DMS53 (cell line): ENCODE measurements at places on chromosomes 2 and 18.

- no peak for DNase-seq
Observed at GRCh38 chr2:118814368-118814767, 33.1 kb downstream of the EN1 start.

DNA sequence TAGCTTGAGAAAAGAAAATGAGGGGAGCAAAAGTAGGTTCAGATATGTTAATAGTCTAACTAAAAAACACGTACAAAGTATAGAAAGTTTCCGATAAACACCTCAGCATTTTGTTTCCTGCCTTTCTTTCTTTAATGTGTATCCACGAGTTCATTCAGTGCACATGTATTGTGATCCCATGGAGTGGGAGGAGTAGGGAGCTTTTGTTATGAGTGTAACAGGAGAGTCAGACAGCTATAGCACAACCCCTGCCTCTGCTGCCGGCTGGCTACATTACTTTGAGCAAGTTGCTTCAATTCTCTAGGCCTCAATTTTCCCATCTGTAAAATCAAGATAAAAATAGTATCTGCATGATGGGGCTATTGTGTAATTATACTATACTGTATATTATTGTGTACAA lies 249.2 kb upstream of the FIGN start:
- DNase-seq: no peak

DNA sequence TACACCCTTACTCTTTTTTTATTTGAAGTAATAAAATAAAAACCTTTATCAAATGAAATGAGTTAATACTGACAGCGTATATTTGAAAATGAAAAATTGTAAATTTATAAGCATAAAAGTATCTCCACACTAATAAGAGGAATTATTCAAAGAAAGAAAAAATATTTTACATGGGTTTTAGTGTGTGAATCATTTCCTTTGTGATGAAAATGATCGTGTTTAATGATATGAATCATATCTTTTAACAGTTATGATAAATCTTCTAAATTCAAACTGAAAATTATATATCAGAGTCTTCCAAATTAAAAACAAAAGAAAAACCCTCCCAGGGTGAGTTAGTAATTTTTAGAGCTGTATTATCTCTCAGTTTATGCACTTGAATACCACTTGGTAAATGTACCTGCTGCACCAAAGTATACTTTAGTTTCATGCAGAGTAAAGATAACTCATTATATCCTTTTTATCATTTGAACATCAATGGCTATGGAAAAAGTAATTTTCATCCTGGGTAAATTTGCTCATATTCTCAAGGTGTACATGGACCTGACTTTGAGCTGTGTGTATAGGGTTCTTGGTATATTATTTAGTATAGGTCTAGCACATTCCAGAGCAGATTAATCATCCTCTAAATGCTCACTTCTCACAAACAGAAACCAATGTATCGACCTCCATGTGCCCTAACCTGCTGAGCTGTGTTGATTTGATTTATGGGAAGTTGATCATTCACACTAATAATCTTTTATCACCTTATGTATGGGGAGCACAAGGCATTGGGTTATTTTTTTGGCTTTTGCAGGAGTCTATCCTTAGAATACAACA lies 98.7 kb upstream of the VWC2L start:
- no peak for DNase-seq

GRCh38 chr18:67599277-67599676 lies 82.8 kb upstream of the DSEL start:
- no peak for DNase-seq

GRCh38 chr2:62375113-62375420 lies 130.9 kb downstream of the TMEM17 start:
- DNase-seq: no peak

DNA sequence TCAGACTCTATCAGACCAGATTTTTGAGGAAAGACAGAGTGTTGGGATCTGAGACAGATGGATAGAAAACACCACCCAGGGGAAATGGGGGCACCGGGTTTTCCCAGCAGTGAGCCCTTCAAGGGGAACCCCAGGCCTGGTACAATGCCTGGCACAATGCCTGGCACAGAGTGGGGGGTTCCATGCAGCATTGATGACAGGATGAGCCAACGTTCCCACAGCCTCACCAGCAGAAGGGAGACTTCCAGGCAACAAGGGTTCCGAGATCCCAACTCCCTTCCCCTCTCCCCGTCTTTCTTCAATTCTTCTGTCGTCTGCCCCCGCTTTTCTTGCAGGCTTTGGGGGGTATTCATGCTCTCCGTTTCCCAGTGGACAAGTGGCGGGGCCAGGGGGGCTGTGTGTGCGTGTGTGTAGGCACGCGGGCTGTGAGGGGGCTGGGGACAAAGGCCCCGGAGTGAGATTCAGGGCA lies 132.1 kb upstream of the HAAO start:
- no peak for DNase-seq

DNA sequence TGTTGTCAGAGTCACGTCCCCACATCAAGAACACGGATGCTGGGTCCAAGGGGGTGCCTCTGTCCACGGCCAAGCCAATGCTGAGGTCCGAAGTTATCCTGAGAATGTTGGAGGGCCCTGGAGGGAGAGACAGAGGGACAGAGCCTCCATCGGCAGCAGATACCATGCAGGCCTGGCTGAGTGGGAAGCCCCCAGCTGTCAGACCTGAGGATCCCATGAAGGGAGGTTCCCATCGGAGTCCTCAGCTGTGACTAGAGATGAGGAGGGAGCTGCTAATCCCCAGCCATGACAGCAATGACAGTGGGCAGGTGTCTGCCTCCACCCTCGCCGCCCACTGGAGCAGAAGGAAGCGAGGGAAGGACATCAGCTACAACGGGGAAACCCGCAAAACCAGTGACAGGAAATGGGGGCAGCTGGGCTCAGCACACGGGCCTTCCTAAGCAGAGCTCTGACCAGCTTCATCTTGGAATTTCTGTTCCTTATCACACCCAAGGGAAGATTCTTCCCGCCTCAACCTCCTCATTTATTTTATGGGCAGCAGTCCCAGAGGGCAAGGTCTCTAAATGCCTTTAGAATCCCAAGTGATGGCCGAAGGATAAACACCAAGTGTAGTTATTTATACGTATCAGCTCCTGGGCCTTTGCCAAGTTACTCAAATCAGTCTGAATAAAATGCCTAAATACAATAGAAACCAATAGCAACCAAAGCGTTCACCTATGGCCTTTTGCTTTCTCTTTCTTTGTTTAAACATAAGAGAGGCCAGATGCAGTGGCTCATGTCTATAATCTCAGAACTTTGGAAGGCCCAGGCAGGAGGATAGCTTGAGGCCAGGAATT lies 32.2 kb downstream of the FAM178B start:
- peak; percentile 84 for DNase-seq

DNA sequence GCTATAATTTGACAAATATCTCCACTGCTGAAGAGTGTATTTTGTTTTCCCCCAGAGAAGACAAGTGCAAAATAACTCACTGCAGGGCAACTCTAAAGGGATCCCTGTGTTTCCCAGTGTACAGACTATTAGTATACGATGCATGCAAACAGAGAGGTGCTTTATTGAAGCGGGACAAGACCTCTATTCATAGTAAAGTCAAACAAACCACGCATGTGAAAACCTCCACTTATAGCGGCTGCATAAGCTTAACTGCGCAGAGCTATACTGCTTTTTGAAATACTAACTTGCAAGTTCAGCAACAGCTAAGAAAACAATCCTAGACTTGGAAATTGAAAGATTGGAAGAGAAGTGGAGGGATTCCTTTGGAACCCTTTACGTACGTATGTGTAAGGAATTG lies 15.6 kb downstream of the RNF144A start:
- no peak for DNase-seq
